Caki2 (cell line): ENCODE measurements at places on chromosomes 3 and 15. TPM values are rescaled to one million over a fixed set of nuclear protein-coding genes. Genes with fewer than 3 reads are reported as not detected.

Gene PTX3
- total RNA-seq = 12.3 and 16.9 TPM in 2 replicates

DNA sequence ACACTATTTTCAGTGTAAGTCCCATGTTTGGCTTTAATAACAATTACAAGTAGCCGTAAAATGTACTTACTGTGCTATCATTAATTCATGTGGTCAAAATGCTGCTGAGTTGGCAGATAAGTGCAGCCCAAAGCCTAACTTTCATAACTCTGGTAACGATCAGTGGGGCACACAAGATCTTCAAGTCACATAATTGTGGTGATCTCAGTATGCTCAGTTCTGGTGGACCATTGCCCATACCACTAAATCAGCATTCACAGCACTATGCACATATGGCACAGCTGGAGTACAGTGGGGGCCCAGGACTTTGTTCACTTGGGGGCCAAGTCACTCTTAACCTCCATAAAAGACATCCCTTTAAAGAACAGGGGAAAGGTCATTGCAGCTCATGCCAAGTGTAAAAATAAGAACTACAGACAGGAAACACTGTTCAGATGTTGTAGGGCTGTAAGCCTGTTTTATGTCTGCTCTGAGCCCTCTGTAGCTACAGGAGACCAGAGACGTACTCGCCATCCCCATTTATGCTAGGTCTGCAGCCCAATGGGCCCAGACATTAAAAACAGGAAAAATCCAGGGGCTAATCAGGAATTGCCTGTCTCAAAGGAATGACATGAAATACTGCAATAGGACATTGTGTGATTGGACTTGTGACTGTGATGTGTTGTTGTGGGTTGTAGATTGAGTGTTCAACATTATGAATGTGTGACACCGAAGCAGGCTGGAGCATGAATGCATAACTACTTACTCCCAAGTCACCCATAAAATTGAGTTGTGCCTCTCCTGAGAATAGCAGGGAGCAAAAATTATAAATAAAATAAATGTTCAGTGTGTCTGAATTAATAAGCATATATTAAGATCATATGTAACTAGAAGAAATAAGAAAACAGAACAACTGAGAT, 282.5 kb upstream of the EPHA3 start:
- no peak for DNase-seq

GRCh38 chr15:40746916-40747418, 8.1 kb downstream of the RMDN3 start:
- no peak for DNase-seq

- no peak for DNase-seq
Measured at GRCh38 chr3:32501783-32502117, 902 bp downstream of the CMTM6 start.

DNA sequence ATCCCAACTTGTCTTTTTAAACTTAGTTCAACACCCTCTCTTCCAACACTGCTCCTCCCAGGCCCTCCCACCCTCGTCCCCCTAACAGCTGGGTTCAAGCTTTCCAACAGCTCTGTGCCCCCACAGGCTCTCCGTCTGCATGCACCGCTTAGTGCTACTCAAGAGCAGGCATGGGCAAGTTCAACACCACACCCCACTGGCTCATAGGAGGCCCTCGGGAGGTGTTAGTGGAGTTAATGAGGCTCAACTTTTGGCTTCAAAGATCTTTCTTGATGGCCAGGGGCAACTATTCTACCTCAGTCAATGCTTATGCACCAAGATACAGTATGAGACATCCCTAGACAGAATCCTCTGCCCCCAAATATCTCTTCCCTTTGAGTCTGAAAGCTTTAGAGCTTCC, 114.4 kb downstream of the ANP32A start:
- DNase-seq = no peak
